Pulmonary artery endothelial cell (primary cell): ENCODE measurements at places on chromosomes 2 and 18.

GRCh38 chr2:145416640-145417039 is 896.7 kb upstream of the ZEB2 start:
- no peak for DNase-seq

- no peak for DNase-seq
Observed at GRCh38 chr18:54774423-54774822, 53.9 kb upstream of the RAB27B start.

- no peak for DNase-seq
Observed at GRCh38 chr2:229206548-229206947, 64.5 kb downstream of the PID1 start.

- no peak for DNase-seq
Observed at GRCh38 chr2:60963190-60963589, 54.3 kb upstream of the PEX13 start.

DNA sequence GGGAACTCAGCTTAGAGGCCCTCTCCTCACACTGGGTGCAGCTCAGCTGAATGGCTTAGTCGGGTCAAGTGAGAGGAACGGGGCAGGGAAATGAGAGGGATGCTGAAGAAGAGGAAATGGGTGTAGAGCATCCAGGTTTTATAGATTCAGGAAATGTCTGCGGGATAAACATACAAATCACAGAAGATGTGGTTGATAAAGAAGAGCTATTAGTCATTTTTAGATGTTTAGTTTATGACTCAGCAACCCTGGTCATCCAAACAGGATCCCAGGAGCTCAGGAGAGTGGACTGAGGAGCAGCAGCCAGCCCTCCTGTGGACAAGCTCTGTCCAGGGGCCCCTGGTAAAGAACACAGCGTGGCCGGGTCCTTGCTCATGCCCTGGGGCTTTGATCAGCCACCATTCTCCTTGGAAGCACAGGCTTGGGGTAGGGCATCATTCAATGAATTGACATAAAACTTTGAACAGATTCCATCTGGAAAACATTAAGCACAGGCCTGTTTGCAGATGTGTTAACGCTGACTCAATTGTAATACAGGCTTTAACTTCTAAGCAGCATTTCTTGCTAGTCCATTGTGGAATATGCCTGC is 83.0 kb downstream of the NPAS2 start:
- peak; percentile 72 for DNase-seq

- DNase-seq: no peak
Observed at GRCh38 chr2:133362061-133362476, 206.2 kb downstream of the NCKAP5 start.

GRCh38 chr18:62723666-62724281 is 8.4 kb downstream of the PHLPP1 start:
- no peak for DNase-seq

GRCh38 chr2:141957321-141957720 is 173.5 kb downstream of the LRP1B start:
- no peak for DNase-seq

DNA sequence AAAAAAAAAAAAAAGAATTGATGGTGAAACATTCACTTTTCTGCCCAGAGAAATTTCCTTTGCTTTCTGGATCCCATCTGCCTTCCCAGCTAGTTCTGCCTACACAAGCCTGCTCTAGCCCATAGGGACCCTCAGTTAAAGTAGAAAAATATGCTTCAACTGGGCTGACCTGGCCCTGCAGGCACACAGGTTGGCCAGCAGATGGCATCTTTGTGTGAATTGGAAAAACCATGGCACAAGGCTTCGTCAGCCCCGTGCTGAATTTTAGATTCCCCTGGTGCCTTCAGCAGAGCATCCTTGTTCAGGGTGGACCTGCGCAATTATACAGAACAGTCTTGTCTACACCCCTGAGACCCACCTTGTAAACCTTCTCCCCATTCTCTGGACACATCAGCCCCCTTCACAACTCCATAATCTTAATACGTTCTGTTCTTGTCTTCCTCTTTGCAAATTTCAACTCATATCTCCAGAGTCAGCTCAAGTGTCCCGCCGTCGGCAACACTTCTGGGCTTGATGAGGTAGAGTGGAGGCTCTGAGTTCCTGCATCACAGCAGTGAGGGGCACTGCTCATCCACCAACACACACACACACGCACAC is 114.5 kb downstream of the INSIG2 start:
- no peak for DNase-seq

DNA sequence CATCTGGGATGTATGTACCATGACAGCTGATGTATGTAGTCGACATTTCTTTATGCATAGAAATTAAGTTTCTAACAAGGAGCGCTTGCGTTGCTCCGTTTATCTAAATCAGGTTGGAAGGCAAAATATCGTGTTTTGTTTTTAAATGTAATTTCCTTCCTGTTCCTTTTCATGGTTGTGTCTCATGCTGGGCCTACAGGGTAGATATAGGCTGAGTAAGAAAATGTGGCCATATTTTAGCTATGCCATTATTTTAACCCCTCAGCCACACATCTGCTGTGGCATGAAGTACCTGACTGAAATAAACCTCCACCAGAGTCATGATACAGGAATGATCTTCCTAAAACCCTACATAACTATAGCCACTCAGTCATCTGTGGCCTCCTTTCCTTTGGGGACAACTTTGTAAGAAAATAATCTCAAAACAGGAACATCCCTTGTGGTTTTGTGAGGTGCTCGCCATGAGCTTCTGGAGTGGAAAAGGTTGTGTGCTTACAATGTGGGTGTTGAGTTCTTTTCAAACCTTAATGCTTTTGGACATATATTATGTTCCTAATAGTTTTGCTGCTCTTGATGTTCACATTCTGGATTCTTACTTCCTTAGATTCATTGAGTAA is 214.3 kb downstream of the FAM210A start:
- DNase-seq: no peak

GRCh38 chr2:122363885-122364284 is 608.4 kb downstream of the TSN start:
- no peak for DNase-seq

DNA sequence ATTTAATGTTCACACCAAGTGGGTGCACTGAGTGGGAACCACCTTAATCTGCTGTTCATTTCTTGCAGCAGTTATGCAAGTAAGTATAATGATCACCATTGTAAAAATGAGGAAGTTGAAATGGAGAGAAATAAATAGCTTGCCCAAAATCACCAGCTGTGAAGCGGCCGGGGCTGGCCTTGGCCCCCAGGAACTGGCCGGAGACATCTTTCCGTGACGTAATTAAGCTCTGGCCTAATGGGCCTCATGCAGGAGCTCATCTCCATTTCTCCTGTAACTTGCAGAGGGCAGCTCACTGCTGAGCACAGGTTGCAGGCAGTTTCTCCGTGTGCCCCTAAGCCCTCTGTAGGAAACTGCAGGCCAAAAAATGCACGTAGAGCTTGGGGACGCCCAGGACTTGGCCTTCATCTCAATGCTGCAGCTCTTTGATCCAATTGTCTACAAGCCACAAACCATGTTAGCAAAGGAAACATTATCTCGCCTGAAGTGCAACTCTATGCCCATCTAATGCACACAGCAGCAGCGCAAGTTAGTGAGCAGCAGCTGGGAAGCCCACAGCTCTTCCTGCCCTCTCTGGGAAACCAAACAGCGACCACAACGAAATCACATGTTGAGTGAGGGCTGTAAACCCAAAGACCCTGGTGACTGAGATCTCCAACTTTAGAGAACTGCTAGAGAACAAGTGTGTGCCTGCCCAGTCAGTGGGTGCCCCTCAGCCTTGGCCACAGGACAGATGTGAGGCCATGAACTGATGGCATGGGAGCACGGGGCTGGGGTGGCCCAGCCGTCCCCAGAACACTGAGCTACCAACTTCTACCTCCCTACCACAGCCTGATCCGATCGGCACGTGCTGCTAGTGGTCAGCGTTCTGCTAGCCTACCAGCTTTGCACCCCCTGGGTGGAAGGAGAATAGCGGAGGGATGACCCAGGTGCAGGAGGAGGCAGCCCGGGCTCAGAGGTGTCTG is 28.8 kb downstream of the APCDD1 start:
- DNase-seq: no peak

DNA sequence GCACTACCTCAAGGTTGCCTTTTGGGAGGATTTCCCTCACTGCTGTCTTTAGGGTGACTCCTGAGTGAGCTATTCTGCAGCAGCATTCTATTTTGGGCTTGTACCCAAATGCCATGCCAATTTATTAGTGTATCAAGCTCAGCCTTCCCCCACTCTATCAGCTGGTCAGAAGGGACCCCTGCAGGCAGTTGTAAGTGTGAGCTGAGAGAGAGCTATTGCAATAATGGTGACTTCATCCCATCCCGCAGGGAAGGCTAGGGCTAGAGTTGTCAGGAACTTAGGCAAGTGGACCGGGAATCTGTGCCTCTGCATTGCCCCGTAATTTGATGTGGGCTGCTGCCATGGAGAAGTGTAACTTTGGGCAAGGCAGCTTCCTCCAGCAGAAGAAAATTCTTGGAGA is 1.8 kb upstream of the CRYGB start:
- DNase-seq: no peak

DNA sequence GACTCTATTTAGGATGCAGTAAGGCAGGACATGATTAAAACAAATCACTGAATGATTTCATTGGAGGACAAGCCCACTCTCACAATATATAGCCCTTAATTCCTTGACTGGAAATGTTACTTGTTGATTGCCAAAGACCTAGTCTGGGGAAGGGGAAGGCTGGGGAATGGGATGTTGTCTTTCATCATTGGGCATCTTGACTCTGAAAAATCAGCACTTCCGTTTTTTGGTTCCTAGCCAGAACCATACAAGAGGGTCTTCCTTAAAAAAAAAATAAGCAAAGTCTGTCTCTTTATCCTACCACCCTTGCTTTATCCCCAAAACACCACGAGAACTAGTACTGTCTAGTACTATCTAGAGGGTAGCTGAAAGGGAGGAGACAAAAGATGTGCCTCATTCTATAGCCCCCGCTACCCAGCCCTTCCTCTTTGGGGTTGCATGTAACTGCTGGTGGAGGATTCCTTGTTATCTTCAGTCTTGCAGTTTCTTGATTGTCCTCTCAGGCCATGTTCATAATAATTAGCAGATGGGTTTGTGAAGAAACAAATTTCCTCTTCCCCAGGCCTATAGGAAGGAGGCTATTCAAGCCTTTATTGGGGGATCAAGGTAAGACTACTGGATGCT is 55.8 kb downstream of the NEMP2 start:
- no peak for DNase-seq

GRCh38 chr18:33459612-33460011 is 19.1 kb upstream of the CCDC178 start:
- no peak for DNase-seq

GRCh38 chr2:233011268-233011650 is 1.8 kb downstream of the NGEF start:
- no peak for DNase-seq

DNA sequence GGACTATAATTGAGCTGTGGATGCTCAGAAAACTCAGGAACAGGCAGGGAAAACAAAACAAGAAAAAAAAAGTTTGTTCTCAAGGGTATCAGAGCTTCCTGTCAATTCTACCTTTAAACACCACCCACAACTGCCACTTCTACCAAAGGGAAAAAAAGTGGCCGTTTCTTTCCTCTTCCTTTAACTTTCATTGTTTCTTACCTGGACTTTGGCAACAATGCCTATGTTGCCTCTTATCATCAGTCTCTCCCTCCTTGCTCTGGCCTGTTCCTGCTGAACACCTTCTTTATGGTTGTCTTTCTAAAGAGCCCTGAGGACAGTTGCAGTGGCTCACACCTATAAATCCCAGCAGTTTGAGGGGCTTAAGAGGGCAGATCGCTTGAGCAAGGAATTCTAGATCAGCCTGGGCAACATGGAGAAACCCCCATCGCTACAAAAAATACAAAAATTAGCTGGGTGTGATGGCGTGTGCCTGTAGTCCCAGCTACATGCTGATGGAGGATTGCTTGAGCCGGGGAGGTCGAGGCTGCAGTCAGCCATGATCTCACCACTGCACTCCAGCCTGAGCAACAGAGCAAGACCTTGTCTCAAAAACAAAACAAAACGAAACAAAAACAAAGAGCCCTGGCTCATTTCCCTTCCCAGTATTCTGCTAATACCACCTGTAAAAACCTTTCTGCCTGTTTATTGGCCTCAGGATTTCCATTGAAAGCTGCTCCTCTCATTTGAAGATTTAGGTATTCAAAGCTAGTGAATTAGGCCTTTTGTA is 18.0 kb upstream of the NR4A2 start:
- no peak for DNase-seq

DNA sequence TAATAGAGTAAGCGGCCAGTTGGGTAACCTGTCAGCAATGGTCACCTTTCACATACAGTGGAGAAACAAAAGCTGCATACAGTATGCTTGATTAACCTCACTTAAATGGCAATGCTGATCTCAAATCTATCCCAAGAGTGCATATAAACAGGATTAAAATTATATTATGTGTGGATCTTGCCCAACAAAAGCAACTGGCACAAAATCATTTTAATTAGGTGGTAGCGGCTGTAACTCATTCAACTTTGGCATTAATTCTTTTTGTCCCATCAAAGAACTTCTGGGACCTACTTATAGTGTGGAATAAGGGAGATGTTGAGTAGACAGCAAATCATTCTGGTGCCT is 167.8 kb upstream of the VRK2 start:
- DNase-seq: no peak

DNA sequence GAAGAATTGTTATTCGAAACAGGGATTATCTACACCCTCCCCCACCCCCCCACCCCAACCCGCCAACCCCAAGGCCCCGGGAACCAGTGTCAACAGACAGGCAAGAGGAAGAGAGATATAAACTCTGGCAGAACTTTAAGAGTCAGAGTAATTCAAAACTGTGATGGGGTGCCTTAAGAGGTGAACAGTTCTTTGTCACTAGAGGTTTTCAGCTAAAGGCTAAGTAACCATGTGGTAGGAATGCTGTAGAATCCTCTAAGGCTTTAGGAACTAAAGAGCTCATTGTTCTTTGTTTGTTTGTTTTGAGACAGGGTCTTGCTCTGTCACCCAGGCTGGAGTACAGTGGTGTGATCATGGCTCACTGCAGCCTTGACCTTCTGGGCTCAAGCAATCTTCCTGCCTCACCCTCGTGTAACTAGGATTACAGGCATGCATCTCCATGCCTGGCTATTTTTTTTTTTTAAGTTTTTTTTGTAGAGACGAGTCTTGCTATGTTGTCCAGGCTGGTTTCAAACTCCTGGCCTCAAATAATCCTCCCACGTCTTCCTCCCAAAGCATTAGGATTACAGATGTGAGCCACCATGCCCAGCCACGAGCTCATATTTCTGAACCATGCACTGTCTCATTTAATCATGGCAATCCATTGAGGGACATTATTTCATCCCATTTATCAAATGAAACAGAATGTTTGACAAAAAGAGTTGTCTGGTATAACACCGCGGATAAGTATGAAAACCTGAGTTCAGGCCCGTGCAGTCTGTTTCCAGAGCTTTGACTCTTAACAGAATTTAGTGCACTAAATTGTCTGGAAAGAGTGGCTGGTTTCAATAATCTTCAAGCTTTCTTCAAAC is 20.8 kb upstream of the TMEM17 start:
- DNase-seq: no peak

- DNase-seq: no peak
Observed at GRCh38 chr2:217743966-217744761, 258.6 kb downstream of the TNS1 start.

- DNase-seq: no peak
Observed at GRCh38 chr2:235502336-235502735, 8.5 kb downstream of the AGAP1 start.

- DNase-seq: no peak
Observed at GRCh38 chr18:80184243-80184772, 63.0 kb downstream of the PARD6G start.
